Activated B cell treated with CpG ODN at 0.5 μM for 24 hours (primary cell): ENCODE measurements at places on chromosomes 13 and 19.

- DNase-seq = no peak
These were observed 19.9 kb downstream of the NDFIP2 start for GRCh38 chr13:79500829-79501228.

- no peak for DNase-seq
These were observed 4.0 kb upstream of the PDS5B start for GRCh38 chr13:32582281-32582680.

- no peak for DNase-seq
These were observed 1.0 kb downstream of the GADD45GIP1 start for GRCh38 chr19:12955996-12956395.

GRCh38 chr19:10407096-10407495 is 3.8 kb upstream of the CDC37 start:
- no peak for DNase-seq

DNA sequence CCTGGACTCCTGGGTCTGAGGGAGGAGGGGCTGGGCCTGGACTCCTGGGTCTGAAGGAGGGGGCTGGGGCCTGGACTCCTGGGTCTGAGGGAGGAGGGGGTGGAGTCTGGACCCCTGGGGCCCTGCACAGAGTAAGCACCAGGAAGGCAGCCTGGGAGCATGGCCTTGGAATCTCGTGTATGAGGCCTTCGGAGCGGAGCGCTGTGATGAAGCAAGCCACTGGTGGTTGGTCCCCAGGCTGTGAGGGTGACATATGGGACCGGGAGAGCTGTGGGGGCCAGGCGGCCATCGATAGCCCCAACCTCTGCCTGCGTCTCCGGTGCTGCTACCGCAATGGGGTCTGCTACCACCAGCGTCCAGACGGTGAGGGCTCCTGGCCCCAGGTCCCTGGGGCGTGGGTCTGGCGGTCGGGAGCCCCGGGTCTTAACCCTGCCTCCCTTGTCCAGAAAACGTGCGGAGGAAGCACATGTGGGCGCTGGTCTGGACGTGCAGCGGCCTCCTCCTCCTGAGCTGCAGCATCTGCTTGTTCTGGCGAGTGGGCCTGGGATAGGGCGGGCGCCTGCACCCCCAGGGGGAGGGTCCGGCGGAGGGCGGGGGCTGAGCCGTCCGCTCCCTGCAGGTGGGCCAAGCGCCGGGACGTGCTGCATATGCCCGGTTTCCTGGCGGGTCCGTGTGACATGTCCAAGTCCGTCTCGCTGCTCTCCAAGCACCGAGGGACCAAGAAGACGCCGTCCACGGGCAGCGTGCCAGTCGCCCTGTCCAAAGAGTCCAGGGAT is 918 bp downstream of the TMEM190 start:
- no peak for DNase-seq

DNA sequence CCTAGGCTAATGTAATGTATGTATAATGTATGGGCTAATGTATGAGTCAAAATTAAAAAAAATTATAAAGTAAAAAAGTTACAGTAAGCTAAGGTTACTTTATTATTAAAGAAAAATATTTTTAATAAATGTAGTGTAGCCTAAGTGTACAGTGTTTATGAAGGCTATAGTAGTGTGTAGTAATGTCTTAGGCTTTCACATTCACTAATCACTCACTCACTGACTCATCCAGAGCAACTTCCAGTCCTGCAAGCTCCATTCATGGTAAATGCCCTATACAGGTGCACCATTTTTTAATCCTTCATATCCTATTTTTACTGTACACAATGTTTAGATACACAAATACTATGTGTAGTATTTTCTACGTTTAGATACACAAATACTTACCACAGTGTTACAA is 1.8 kb upstream of the TMEM272 start:
- no peak for DNase-seq

GRCh38 chr19:16470911-16471811 is 609 bp downstream of the EPS15L1 start:
- DNase-seq = peak; percentile 37

GRCh38 chr13:100658363-100658762 is 16.2 kb downstream of the TMTC4 start:
- no peak for DNase-seq

- DNase-seq = no peak
These were observed 86.9 kb downstream of the LHFPL6 start for GRCh38 chr13:39516096-39516495.

DNA sequence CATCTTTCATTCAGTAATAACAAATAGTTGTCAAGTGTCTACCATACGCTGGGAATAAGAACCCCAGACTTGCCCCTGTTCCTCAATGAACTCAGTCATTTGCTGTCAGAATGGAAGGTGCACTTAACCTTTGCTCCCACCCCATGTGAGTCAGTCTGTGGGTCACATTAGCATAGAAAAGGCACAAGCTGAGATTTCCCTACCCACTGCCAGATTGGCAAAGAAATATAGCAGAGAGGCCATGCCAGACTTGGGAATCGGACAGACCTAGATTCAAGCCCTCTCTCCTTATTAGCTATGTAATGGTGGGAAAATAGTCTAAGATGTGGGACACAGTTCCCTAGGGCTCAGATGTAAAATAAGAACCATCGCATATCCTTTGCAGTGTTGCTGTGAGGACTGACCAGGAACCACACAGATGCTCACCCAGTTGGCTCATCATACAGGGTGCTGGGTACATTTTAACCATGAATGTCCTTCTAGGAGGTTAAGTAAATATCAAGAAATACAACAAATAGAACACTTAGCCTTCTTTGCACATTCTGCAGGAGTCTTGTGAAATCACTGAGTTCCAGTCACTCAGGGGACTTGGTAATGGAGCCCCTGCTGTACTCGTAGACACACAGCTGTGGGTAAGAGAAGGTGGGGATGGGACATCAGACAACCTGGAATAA is 218.2 kb downstream of the FGF14 start:
- no peak for DNase-seq

GRCh38 chr19:29785955-29786589 is 25.7 kb upstream of the CCNE1 start:
- no peak for DNase-seq

- no peak for DNase-seq
These were observed 96.5 kb downstream of the MIPEP start for GRCh38 chr13:23792680-23793079.
